CD4-positive, alpha-beta memory T cell (primary cell): ENCODE measurements at places on chromosomes 5 and 9.

DNA sequence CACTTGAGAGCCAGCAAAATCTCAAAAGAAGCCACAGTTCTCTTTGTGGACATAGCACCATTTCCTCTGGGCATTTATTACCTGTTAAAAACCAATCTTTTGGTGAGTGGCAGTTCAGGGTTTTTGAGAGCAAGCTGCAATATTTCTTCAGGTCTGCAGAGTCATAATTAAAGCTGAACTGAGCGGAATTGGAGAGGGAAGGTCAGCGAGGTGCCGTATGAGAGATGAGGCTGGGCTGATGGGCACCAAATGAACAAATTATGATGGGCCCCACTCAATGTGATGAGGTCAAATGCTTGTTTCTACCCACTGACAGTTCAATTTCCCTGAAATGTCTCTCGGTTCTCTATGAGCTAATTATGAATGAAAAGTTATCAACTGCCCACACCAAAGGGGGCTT is 231.9 kb downstream of the AP3B1 start:
- no peaks in the 10 kb centered on the region for H3K4me1 ChIP-seq
- no peaks in the 10 kb centered on the region for H3K27me3 ChIP-seq
- H3K4me3 ChIP-seq: no peak overlapping the region
- no peak overlapping the region for H3K27ac ChIP-seq

- no peak overlapping the region for H3K4me3 ChIP-seq
- H3K36me3 ChIP-seq: no peaks in the 10 kb centered on the region
- no peak overlapping the region for H3K27ac ChIP-seq
- DNase-seq: no peak
- no peaks in the 10 kb centered on the region for H3K27me3 ChIP-seq
Measured at GRCh38 chr5:61295365-61295764, 36.7 kb upstream of the ZSWIM6 start.

- H3K27ac ChIP-seq: no peak overlapping the region
- H3K27me3 ChIP-seq: peaks cover 34% of the 10 kb centered on the region
- H3K4me3 ChIP-seq: no peak overlapping the region
- no peaks in the 10 kb centered on the region for H3K36me3 ChIP-seq
- DNase-seq: no peak
- H3K4me1 ChIP-seq: peaks cover 4% of the 10 kb centered on the region
Measured at GRCh38 chr5:73431204-73431851, 17.2 kb downstream of the FOXD1 start.

DNA sequence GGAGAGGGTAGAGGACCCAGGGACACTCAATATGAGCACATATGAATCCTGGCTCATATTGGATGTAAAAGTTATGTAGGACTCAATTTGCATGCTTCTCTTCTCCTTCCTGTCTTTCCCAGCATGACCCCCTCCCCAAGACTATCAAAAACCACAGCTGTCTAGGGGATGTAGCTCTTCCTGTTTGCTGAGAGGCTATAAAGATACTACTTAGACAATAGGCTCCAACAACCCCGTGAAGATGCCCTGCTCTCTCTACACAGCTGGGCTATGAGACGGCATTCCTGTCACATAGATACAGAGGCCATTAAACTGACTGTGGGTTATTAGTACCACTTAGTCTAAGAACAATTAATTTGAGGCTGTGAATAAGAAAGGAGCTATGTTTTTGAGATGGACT is 56.5 kb upstream of the PCSK1 start:
- no peaks in the 10 kb centered on the region for H3K27me3 ChIP-seq
- H3K36me3 ChIP-seq: no peaks in the 10 kb centered on the region
- H3K4me1 ChIP-seq: no peaks in the 10 kb centered on the region
- no peak overlapping the region for H3K27ac ChIP-seq

DNA sequence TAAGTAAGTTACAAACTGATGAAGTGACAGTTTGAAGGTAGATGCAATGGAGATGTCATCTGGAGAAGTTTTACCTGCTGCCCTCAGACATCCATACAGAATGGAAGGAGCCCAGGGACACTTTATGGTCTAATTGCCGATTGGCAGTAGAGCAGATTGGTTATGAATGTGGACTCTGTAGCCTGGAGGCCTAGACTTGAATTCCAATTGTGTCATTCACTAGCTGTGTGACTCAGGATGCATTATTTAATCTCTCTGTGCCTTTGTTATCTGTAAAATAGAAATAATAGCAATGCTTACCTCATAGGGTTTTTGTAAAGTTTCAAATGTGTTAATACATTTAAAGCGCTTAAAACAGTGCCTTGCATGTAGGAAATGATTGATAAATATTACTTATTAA is 5.2 kb upstream of the TCERG1 start:
- H3K27me3 ChIP-seq: no peaks in the 10 kb centered on the region
- no peaks in the 10 kb centered on the region for H3K4me1 ChIP-seq
- H3K36me3 ChIP-seq: no peaks in the 10 kb centered on the region
- no peak for DNase-seq

GRCh38 chr9:92950359-92950955 is 3.1 kb downstream of the FGD3 start:
- no peak overlapping the region for H3K4me3 ChIP-seq
- no peak overlapping the region for H3K27ac ChIP-seq
- H3K27me3 ChIP-seq: no peaks in the 10 kb centered on the region
- no peaks in the 10 kb centered on the region for H3K36me3 ChIP-seq
- no peak for DNase-seq
- H3K4me1 ChIP-seq: peaks cover 86% of the 10 kb centered on the region

DNA sequence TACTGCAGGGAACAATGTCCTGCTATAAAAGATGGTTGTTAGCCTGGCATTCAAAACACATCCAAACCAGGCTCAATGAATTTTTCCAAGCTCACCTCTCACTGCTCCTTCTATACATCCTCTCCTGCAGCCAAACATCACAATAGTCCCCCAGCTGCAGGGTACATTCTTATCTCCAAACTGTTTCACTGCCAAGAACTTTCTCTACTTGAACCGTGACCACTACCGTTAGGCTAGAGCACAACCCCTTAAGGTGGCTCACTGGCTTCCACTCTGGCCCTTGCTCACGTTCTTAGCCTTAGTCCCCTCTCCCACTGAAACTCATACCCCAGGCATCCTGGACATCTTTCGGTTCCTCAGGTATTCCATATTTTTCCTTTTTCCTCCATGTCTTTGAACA is 29.0 kb upstream of the ANXA6 start:
- H3K4me3 ChIP-seq: no peak overlapping the region
- H3K36me3 ChIP-seq: peaks cover 69% of the 10 kb centered on the region
- H3K4me1 ChIP-seq: no peaks in the 10 kb centered on the region
- no peak overlapping the region for H3K27ac ChIP-seq
- H3K27me3 ChIP-seq: no peaks in the 10 kb centered on the region

GRCh38 chr5:24963611-24964010 is 318.8 kb upstream of the CDH10 start:
- no peaks in the 10 kb centered on the region for H3K27me3 ChIP-seq
- H3K27ac ChIP-seq: no peak overlapping the region
- no peak for DNase-seq

DNA sequence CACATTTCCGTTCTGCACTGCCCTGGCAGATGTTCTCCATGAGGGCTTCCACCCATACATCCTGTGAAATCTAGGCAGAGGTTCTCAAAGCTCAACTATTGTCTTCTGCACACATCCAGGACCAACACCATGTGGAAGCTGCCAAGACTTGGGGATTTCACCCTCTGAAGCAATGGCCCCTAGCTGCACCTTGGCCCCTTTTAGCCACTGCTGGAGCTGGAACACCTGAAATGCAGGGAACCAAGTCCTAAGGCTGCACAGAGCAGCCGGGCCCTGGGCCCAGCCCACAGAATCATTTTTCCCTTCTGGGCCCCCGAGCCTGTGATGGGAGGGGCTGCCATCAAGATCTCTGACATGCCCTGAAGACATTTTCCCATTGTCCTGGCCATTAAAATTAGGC is 228.7 kb downstream of the ANXA1 start:
- DNase-seq: no peak
- no peaks in the 10 kb centered on the region for H3K4me1 ChIP-seq
- H3K27me3 ChIP-seq: no peaks in the 10 kb centered on the region
- H3K36me3 ChIP-seq: no peaks in the 10 kb centered on the region
- H3K27ac ChIP-seq: no peak overlapping the region

- peaks cover 45% of the 10 kb centered on the region for H3K4me1 ChIP-seq
- H3K36me3 ChIP-seq: peaks cover 42% of the 10 kb centered on the region
- H3K27ac ChIP-seq: peak within 1 kb of the TSS; percentile 82
- H3K27me3 ChIP-seq: no peaks in the 10 kb centered on the region
- peak; percentile 62 for DNase-seq
- peak within 1 kb of the TSS; percentile 89 for H3K4me3 ChIP-seq
Measured at GRCh38 chr9:35748858-35749514, at the start of the genes GBA2 and RGP1. Gene GBA2 (minus strand): TSS chr9:35749228. CDS start chr9:35748704, 524 bp downstream. Gene RGP1 (plus strand): TSS chr9:35749287. CDS start chr9:35749756, 469 bp downstream.

GRCh38 chr9:91320299-91320698 is 41.4 kb downstream of the AUH start:
- H3K4me1 ChIP-seq: no peaks in the 10 kb centered on the region
- no peaks in the 10 kb centered on the region for H3K36me3 ChIP-seq
- H3K27me3 ChIP-seq: no peaks in the 10 kb centered on the region
- H3K27ac ChIP-seq: no peak overlapping the region

DNA sequence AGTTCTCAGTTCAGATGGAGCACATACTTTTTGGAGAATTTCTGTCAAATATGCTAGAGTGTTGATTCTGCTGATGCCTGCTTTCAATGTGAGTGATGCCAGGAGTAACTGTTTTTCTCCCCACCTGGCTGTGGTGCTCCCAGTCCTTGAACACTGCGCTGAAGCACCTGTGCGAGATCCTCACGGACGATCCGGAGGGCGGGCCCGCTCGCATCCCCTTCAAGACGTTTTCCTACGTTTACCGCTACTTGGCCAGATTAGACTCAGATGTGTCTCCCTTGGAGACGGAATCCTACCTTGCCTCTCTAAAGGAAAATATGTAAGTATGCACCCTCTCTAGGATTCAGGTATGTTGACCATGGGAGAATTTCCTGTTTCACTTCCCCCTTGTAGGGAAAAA is 19.4 kb downstream of the ROPN1L start:
- H3K27ac ChIP-seq: no peak overlapping the region
- H3K4me1 ChIP-seq: no peaks in the 10 kb centered on the region

DNA sequence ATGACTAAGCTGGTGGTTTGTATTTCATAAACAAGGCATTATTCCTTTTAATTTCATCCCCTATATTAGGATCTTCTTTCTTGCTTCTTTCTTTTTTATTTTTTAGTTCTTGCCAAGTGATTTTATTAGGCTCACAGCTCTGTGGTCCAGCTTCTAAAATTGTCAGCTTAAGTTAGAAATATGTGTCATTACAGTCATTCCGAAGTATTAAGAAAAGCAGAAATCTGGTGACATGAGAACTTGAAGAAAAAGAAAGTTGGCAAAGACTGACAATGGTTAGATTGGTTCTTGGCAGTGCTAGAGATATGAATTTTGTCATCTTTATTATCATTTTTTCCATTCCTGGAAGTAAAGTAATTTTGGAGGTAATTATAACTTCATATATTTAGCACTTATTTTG is 166.5 kb upstream of the PRR16 start:
- H3K27me3 ChIP-seq: no peaks in the 10 kb centered on the region
- no peak overlapping the region for H3K4me3 ChIP-seq
- no peaks in the 10 kb centered on the region for H3K4me1 ChIP-seq
- DNase-seq: no peak
